NCI-H446 treated with DMSO at 0.1 percent for 48 hours (cell line): ENCODE measurements at places on chromosomes 12 and 14.

- no peak for DNase-seq
These were observed 43.4 kb upstream of the AMN1 start for GRCh38 chr12:31772186-31772585.

GRCh38 chr12:71216725-71217579, 59.2 kb upstream of the TSPAN8 start:
- DNase-seq: peak; percentile 18

DNA sequence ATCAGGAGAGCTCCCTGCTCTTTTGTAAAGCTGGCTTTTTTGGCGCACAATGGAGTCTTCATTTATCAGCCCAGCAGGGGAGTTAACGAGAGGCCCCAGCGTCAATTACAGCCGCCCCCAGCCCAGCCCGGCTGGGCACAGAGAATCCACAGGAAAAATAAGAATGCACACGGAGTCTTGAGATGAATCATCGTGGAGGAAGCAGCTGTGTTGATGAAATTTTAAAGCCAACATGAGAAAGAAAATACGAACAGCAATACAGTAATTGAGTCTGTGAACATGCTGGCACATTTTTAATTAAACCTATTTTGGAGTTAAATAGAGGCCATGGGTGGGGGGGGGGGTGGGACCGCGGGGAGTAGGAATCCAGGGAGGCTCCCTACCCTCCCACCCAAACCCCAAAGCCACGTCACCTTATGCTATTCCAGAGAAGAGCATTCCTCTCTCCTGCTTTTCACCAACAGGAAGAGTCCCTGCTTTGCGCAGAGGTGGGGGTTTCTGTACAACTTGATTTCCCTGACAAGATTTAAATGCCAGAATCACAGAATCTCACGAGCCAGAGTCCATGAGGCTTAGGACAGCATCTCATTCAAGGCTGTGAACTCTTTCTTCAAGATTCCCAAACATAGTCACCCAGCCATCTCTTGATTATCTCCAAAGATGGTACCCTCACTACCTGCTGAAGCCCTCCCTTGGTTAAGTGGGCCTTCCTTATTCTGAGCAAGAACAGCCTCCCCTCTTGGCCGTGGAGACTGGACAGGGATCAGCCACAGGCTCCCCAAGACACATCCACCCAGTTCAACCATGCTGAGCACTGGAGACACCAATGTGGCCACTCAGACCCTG, 50.3 kb downstream of the CCNK start:
- DNase-seq: peak; percentile 44

- DNase-seq: peak; percentile 73
These were observed 63.6 kb downstream of the CHGA start for GRCh38 chr14:92986254-92987147.

DNA sequence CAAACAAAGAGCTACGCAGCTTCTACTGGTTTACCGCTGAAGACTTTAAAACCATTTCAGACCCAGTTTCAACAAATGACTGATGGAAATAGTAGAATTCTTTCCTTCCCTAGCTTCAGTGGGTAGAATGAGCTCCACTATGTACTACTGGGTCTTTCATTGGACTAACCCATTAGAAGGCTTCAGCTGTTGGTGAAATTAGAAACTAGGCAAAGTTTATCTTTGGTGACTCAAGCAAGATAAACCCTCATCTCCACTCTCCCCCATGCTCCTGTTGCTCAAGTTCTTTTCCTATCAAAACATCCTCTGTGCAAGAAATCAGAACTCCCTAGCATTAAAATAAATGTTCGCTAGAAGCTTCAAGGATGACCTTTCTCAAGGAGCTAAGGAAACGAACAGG, 159.2 kb downstream of the PAWR start:
- no peak for DNase-seq

- no peak for DNase-seq
These were observed 297.7 kb upstream of the CLEC14A start for GRCh38 chr14:38553586-38553985.

- DNase-seq: no peak
These were observed 860.8 kb downstream of the BCL11B start for GRCh38 chr14:98411154-98411553.

GRCh38 chr12:93813972-93814821, 137.0 kb downstream of the CRADD start:
- peak; percentile 87 for DNase-seq

GRCh38 chr14:105471297-105471821, 3.3 kb upstream of the CRIP2 start:
- DNase-seq: no peak

GRCh38 chr12:6902448-6902847, 2.2 kb upstream of the LRRC23 start:
- DNase-seq: no peak

DNA sequence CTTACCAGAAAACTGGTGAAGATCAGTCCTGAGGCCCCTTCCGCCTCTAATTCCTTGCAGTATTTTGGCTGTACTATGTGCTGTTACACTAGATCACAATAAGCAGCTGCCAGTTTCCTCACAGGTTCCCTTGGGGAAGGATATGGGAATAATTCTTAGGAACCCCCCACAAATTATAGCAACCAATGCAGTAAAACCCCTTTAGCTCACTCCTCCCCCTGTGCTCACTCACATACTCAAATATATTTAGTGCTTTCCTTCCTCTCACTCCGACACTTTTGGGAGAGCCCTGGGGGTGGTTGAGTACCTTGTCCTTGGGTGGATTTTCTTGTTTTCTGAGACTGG, 162.7 kb downstream of the ETV6 start:
- no peak for DNase-seq

GRCh38 chr12:75790219-75790618, 241.4 kb downstream of the PHLDA1 start:
- DNase-seq: no peak
